Adrenal gland (tissue), 19 donors: ENCODE measurements at places on chromosomes 4 and X.
A peak's percentile ranks its signal among the peaks of the same experiment; 100 is the strongest.

DNA sequence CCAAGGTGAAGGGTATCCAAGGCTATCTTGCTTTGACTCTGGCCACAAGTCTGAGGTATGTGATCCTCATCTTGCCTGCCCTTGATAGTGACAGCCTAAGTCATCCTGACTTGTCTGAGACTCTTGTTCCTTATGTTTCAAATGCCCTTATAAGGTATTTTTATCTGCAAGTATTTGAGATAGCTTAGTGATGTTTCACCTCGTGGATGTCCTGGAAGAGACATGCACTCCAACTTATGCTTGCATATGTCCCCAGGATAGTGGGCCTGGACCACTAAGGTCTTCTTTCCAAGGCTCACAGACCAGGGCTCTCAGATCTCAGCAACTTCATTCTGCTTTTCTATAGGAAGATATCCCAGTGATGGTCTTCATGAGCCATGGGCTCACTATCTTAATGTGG, 120.5 kb upstream of the WDR1 start:
- H3K4me3 ChIP-seq: no peak overlapping the region
- H3K36me3 ChIP-seq: no peaks in the 10 kb centered on the region

DNA sequence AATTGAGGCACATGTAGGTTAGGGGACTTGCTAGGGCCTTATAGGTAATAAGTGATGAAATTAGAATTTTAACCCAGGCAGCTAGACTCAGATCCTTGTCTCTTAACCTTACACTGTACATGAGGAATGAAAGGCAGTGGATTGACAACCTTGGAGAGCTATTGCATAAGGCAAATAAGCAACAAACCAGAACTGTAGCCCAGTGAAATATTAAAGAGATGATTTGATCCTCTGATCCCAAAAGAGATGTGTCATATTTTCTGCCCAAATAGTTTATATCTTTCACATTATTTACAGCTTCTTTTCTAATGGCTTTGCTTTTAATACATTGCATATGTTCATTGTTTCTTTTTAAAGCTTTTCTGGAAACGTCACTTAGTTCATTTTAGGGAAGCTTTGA, 252.6 kb downstream of the ANK2 start:
- H3K4me1 ChIP-seq: no peaks in the 10 kb centered on the region
- no peak overlapping the region for H3K27ac ChIP-seq
- H3K27me3 ChIP-seq: no peaks in the 10 kb centered on the region
- no peak for DNase-seq
- no peak overlapping the region for H3K4me3 ChIP-seq
- H3K36me3 ChIP-seq: no peaks in the 10 kb centered on the region

GRCh38 chr4:41196633-41197332, 17.6 kb downstream of the APBB2 start:
- no peaks in the 10 kb centered on the region for H3K4me1 ChIP-seq
- no peak for DNase-seq
- H3K27ac ChIP-seq: no peak overlapping the region

DNA sequence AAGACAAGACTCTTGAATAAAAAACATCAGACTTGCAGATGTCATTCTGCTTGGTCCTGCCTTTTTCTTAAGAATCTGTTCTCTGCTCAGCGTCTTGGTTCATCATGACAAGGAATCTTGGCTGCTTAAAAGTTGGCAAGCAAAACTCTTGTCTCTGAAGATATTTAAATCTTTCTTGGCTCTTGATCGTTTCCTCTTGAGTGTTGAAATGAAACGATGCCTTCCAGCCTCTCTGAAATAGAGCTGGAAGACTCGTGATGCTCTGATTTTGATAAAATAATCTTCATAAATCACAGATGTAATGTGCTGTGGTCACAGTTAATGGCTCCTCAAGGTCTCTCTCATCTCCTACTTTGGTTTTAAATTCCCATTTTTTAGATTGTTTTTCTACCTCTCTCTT, 39.9 kb upstream of the TMEM192 start:
- H3K4me1 ChIP-seq: no peaks in the 10 kb centered on the region
- no peaks in the 10 kb centered on the region for H3K27me3 ChIP-seq
- DNase-seq: no peak
- H3K27ac ChIP-seq: no peak overlapping the region
- no peaks in the 10 kb centered on the region for H3K36me3 ChIP-seq
- H3K4me3 ChIP-seq: no peak overlapping the region

- no peaks in the 10 kb centered on the region for H3K36me3 ChIP-seq
- peak; percentile 10 for DNase-seq
- H3K27ac ChIP-seq: no peak overlapping the region
- peaks cover 14% of the 10 kb centered on the region for H3K27me3 ChIP-seq
- H3K4me1 ChIP-seq: peaks cover 4% of the 10 kb centered on the region
- no peak overlapping the region for H3K4me3 ChIP-seq
Observed at GRCh38 chrX:49876750-49877149, 2.5 kb upstream of the USP27X start.

DNA sequence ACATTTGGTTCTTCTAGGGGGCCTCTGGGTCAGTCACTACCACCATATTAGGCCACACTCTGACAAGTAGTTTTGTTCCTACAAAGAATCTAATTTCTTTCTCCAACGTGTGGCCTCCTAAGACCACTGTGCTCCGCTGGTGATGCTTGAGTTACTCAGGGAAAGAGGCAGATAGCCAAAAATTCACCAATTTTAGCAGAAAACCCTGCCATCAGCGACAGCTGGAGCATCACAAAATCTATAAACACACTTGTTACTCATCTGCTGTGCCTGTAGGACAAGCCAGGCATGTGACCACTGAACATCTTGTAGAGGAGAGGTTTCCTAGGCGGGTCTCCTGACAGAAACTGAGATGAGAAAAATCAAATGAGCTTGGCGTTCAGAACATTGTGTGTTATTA, 105.4 kb downstream of the SYNPO2 start:
- H3K4me3 ChIP-seq: no peak overlapping the region
- DNase-seq: no peak
- no peak overlapping the region for H3K27ac ChIP-seq
- H3K36me3 ChIP-seq: no peaks in the 10 kb centered on the region

DNA sequence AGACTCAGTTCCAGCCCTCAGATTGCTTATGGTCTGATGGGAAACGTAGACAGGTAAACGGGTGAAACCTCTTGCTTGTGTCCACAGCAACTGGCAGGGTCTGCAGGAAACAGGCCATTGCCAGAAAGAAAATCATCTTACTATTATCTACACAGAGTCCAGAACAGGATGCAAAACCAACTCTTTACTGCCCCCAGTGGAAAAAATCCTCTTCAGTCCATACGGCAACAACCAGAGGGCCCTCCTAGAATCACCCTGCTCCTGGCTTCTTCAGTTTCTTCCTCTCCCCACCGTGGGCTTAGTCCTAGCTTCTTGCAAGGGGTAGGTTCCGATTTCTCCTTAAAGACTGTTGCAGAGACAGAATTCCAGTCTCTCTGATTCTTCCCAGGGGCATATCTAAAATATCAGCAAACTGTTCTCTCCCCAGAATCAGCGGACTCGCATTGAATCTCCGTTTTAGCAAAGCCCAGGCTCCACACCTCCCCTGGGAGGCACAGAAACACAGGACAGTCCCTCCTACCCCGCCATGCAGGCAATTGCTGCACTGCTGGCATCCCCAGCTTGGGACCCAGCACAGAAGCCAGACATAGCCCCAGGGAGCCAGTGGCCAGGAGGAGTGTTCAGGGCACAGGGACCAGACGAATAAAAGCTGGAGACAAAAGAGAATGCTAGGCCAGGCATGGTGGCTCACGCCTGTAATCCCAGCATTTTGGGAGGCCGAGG, 41.0 kb upstream of the SH3RF1 start:
- peaks cover 18% of the 10 kb centered on the region for H3K4me1 ChIP-seq
- H3K4me3 ChIP-seq: no peak overlapping the region
- no peaks in the 10 kb centered on the region for H3K27me3 ChIP-seq

GRCh38 chr4:6448476-6449170, 23.8 kb downstream of the PPP2R2C start:
- no peak for DNase-seq
- H3K36me3 ChIP-seq: no peaks in the 10 kb centered on the region
- no peak overlapping the region for H3K4me3 ChIP-seq
- no peaks in the 10 kb centered on the region for H3K27me3 ChIP-seq
- no peaks in the 10 kb centered on the region for H3K4me1 ChIP-seq

- no peak overlapping the region for H3K27ac ChIP-seq
- H3K36me3 ChIP-seq: no peaks in the 10 kb centered on the region
- no peaks in the 10 kb centered on the region for H3K4me1 ChIP-seq
- DNase-seq: no peak
- H3K27me3 ChIP-seq: no peaks in the 10 kb centered on the region
Observed at GRCh38 chr4:83174844-83175414, 60.4 kb upstream of the PLAC8 start.

DNA sequence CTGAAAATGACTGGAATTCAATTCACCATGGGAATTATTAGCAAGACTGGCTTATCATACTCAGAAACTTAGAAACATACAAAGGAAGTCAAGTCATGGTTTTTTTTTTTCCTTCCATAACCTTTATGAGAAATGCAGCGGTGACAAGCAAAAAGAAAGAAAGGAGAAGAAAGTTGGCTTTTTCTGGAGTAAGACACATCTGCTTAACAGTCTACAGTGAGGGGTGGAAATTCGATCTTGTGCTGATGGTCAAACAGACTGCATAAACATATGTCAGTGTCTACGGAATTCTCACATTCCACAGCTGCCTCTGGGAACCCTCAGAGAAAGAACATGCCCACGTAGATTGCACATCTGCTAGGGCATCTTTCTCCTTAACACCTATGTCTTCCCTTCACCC, 54.6 kb downstream of the PROM1 start:
- DNase-seq: no peak
- no peak overlapping the region for H3K4me3 ChIP-seq
- H3K27ac ChIP-seq: no peak overlapping the region
- H3K36me3 ChIP-seq: no peaks in the 10 kb centered on the region
- no peaks in the 10 kb centered on the region for H3K4me1 ChIP-seq
- no peaks in the 10 kb centered on the region for H3K27me3 ChIP-seq

GRCh38 chrX:418927-419729, 32.4 kb upstream of the PPP2R3B start:
- H3K4me3 ChIP-seq: no peak overlapping the region
- no peak overlapping the region for H3K27ac ChIP-seq
- H3K4me1 ChIP-seq: no peaks in the 10 kb centered on the region
- no peak for DNase-seq

DNA sequence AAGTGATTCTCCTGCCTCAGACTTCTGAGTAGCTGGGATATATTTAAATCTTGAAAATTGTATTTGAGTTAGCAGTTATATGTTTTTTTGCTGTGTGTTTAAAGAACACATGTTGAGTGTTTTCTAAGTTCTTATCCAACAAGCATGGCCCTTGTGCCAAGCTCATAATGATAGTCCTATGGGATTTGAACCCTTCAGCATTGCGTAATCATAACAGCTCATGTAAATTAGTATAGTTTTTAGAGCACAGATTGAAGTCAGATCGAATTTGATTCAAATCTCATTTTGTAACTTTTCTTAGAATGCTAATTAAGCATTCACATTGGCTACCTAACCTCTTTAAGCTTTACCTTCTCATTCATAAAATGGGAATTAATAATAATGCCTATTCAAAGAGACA, 12.2 kb downstream of the FAM149A start:
- no peaks in the 10 kb centered on the region for H3K36me3 ChIP-seq
- no peaks in the 10 kb centered on the region for H3K4me1 ChIP-seq
- DNase-seq: no peak
- H3K27ac ChIP-seq: no peak overlapping the region
- no peaks in the 10 kb centered on the region for H3K27me3 ChIP-seq

GRCh38 chr4:86034616-86035015, 325.2 kb downstream of the MAPK10 start:
- H3K27me3 ChIP-seq: no peaks in the 10 kb centered on the region
- H3K27ac ChIP-seq: no peak overlapping the region
- peaks cover 19% of the 10 kb centered on the region for H3K4me1 ChIP-seq
- H3K4me3 ChIP-seq: no peak overlapping the region
- no peak for DNase-seq
- H3K36me3 ChIP-seq: no peaks in the 10 kb centered on the region

- peaks cover 13% of the 10 kb centered on the region for H3K4me1 ChIP-seq
- no peaks in the 10 kb centered on the region for H3K27me3 ChIP-seq
- no peaks in the 10 kb centered on the region for H3K36me3 ChIP-seq
- peak overlapping the region; percentile 57 for H3K27ac ChIP-seq
- no peak for DNase-seq
- peak overlapping the region; percentile 32 for H3K4me3 ChIP-seq
Observed at GRCh38 chr4:184826691-184827270, 1.0 kb upstream of the ACSL1 start.

DNA sequence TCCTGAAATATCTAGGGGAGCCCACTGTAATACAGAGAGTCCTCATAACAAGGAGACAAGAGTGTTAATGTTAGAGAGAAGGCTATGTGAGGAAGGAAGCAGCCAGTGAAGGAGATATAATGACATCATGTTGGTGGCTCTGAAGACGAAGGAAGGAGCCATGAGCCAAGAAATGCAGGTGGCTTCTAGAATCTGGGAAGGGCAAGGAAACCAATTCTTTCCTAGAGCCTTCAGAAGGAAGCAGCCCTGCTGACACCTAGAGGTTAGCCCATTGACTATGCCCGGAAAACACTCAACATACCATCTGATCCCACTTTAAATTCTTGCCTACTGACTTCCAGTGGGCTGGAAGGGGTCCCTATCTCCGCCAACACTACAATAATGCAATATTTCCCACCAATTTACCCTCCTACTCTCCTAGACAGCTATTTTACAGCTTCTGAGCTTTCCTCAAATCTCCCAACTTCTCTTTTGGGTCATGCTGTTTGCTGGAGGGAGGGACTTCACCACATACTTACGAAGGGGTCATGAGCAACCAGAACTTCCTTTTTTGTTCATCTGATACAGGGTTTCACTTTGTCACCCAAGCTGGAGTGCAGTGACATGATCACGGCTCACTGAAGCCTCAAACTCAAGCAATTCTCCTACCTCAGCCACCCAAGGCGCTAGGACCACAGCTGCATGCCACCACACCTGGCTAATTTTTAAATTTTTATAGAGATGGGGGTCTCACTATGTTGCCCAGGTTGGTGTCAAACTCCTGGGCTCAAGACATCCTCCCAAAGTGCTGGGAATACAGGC, 25.2 kb upstream of the G3BP2 start:
- no peak overlapping the region for H3K27ac ChIP-seq
- H3K4me1 ChIP-seq: no peaks in the 10 kb centered on the region
- H3K27me3 ChIP-seq: no peaks in the 10 kb centered on the region
- H3K4me3 ChIP-seq: no peak overlapping the region

- no peak overlapping the region for H3K27ac ChIP-seq
- DNase-seq: no peak
- no peaks in the 10 kb centered on the region for H3K36me3 ChIP-seq
- H3K27me3 ChIP-seq: no peaks in the 10 kb centered on the region
- no peak overlapping the region for H3K4me3 ChIP-seq
Observed at GRCh38 chrX:77502951-77503525, 55.8 kb downstream of the FGF16 start.

DNA sequence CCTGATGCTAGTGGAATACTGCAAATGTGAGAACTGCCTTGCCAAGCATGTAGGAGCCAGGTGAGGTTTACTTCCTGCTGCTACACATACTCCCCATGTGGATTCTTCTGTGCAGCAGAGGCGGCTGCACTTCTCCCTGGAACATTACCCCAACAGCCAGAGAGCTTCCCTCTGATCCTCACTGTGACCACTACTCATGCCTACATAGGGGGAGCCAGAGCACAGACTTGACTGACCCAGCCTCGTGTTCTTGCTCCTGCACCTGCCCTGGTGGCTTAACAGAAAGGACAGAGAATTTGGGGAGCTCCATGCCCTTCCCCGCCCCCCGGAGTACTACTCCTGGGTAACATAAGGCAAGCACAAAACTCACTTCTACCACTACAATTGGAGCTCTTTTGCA, 38.4 kb downstream of the UGT2A2 start:
- H3K27me3 ChIP-seq: no peaks in the 10 kb centered on the region
- no peak for DNase-seq
- H3K36me3 ChIP-seq: no peaks in the 10 kb centered on the region
- H3K4me1 ChIP-seq: no peaks in the 10 kb centered on the region
- no peak overlapping the region for H3K27ac ChIP-seq
- H3K4me3 ChIP-seq: no peak overlapping the region

GRCh38 chr4:70768301-70768948, 46.7 kb downstream of the RUFY3 start:
- no peaks in the 10 kb centered on the region for H3K36me3 ChIP-seq
- peaks cover 10% of the 10 kb centered on the region for H3K4me1 ChIP-seq
